ENCODE measurements at places on chromosomes 6 and 20.

GRCh38 chr6:32689531-32690501, 23.4 kb upstream of the HLA-DQB1 start:
- no peak for DNase-seq

DNA sequence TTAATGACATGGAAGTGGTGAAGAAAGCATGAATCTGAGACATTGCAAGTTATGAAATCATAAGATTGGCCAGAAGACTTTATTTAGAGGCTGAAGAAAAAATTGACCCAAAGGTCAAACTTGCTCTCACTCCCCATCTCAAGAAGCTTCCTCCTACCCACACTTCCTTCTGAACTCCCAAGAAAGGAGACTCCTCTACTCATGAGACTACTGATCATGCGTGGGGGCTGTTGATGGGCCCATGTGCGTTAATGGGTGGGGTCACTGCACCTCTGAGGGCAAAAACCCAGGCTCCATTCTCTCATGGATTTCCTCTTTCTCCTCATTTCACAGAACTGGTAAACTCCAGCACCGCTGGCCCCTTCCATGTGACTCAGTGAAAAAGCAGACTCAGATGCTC, 470.6 kb upstream of the ARID1B start:
- DNase-seq, result no peak

GRCh38 chr20:45044084-45044573, 56.8 kb downstream of the KCNS1 start:
- no peak for DNase-seq

GRCh38 chr6:52317841-52318581, 33.5 kb upstream of the MCM3 start:
- DNase-seq, result no peak

DNA sequence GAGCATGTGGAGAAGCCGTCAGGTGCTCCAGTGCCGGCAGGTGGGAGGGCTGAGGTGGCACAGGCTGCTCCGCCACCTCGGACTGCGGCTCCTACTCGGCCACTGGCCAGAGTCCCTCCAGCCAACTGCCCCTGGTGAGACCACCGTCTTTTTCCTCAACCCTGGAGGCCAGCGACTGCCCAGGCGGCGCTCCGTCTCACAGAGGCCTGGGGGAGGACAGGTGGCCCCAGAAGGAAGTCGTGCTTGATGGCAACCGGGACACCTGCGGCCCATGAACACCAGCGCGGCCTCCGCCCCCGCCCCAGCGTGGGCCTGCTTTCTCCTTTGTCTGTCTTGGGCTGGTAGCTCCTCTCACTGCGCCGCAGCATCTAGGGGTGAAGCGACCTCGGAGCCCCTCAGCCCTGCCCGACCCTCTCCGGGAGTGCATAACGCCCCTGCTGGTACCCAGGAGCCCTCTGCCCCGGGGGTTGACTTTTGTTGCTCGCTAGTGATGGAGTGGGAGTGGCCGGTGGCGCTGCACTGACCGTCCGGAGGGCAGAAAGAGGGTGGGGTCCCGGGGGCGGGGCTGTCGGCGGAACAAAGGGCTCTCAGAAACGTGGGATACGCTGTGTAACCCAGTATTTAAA, 706 bp upstream of the TUBB2B start:
- DNase-seq, result no peak

- no peak for DNase-seq
These were observed 38.3 kb downstream of the SLC22A23 start for GRCh38 chr6:3418496-3419060.

- DNase-seq, result no peak
These were observed 13.4 kb downstream of the TRIM38 start for GRCh38 chr6:25975923-25976560.

GRCh38 chr6:44386929-44387345, 569 bp upstream of the CDC5L start:
- DNase-seq, result peak; percentile 0

Measured in T-helper 9 cell (primary cell).